Activated CD4-positive, alpha-beta T cell treated with anti-CD3 and anti-CD28 coated beads, Interleukin-2, amount 50 U/mL, for 16 hours (primary cell): ENCODE measurements at places on chromosomes 13 and 19.
A peak's percentile ranks its signal among the peaks of the same experiment; 100 is the strongest.

DNA sequence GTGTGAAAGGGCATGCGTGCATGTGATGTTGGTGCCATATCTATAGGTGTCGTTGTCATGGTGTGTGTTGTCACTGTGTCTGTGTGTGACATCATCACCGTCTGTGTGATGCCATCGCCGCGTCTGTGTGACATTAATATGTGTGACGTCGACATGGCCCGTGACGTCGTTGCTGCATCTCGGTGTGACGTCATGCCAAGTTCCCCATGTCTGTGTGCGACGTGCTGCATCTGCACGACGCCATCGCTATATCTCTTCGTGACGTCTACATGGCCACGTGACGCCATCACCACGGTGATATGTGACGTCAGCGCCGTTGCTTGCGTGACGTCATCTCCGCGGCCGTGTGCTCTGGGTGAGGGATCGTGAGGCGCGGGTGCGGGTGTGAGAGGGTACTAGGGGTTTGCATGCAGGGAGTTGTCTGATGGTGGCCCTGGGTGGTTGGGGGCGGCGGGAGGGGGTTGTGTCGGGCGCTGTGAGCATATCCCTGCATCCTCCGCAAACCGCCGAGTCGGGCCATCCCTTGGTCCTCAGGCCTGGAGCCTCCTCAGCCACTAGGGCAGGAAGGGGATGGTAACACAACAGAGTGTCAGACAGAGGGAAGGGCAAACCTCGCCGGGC, 14.6 kb downstream of the GTPBP3 start:
- no peak for DNase-seq

DNA sequence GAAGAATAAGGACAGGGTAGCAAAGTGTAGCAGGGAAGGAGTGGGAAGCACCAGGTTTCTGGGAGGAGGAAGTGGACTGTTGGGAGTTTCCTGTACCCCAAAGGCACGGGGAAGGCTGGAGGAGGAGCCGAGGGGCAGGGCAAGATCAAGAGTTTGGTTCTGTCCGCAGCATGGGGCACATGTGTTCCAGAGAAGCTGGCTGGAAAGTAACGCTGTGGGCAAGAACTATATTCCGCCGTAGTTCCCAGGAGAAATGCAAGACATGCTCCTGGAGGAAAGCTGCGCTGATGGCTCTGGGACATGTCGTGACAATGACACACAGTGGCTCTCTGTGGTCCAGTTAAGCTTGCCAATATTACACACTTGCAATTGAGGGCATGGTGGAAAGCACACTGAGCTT, 51.7 kb upstream of the KPNA3 start:
- no peak for DNase-seq

- no peak for DNase-seq
Measured at GRCh38 chr13:110037925-110038573, 251.7 kb upstream of the IRS2 start.

DNA sequence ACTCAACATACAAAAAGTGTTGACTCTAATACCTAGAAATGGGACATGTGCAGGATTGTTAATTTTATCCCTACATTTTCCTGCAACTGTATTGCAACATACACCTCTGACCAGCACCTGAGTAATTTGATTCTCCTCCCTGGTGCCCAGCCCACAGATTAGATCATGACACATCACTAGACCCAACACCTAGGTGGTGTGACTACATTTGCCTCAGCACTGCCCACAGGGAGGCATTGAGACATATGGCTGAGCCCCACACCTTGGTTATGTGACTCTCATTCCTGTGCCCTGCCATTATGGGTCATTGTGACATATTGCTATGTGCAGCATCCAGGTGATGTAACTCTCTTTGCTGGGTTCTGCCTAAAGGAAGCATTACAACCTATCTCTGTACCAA, 13.2 kb upstream of the ZNF254 start:
- no peak for DNase-seq

DNA sequence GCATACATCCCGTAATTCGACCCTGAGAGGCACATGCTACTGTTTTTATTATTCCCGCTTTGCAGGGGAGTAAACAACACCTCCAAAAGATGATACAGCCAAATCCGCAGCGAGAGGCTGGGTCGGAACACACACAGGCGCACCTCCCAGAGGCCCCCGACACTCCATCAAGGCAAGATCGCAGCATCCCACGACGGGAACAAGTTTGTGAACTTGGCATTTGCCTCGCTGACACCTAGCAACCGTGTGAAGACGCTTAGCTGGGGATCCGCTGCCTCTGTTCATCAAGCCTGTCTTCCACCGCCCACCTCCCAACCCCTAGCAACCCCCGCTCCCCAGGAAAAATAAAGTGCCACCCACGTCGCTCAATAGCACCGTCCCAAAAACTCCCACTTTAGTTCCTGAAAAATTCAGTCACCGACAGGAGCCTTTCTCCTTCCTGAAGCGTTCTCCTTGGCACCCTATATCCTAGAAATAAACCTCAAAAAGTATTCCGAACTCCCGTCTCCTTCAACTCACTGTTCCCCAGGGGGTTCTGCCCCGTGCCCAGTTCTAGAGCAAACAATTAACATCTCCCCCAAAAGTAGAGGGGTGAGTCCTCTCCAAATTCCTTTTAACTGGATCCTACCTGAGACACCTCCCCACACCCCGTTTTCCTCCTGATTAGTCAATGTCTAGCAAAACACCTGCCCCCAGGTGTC, 1.7 kb downstream of the GNG7 start:
- no peak for DNase-seq

- no peak for DNase-seq
Measured at GRCh38 chr13:29917650-29918049, 67.2 kb upstream of the UBL3 start.

DNA sequence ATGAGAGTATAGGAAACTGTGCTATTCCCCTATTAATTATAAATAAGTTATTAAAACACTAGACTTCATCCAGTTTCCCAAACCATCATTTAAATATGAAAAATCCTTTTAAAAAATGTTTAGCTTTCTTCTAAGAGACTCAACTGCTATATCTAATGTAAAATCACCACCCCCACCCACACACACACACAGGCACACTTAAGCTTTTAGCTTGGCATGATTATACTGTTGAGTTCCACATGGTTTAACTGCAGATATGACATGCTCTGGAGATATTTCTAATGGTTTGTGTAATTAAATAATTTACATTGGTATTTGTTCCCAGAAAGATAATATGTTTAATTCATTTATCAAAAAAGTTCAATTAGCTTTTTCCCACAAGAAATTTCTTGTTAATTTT, 1700.1 kb upstream of the SLC10A2 start:
- DNase-seq, result no peak

DNA sequence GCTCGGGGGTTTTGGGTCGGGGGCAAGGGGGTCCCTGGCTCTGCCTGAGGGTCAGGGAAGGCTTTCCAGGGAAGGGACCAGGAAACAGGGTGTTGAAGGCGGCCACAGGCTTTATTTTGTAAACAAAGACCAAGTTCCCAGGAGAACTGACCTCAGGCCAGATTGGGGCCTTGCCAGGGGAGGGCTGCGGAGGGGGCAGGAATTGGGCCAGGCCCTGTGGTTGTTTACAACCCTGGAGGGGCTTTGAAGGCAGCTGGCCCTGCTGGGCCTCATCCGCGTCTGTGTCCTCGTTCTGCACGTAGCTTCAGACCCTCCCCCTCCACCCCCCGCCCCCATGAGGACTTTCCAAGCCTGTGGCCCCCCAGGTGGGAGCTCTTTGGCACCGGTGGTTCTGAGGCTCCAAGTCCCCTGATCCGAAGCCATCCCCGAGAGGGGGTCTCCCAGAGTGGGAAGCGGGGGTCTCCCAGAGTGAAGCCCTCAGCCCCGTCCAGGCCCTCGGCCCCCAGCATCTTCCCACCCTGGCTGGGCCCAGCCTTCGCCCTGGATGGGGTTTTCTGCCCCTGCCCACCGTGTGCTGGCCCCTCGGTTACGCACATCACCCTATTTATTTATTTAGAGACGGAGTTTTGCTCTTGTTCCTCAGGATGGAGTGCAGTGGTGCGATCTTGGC, 13.5 kb upstream of the BSG start:
- DNase-seq, result no peak

DNA sequence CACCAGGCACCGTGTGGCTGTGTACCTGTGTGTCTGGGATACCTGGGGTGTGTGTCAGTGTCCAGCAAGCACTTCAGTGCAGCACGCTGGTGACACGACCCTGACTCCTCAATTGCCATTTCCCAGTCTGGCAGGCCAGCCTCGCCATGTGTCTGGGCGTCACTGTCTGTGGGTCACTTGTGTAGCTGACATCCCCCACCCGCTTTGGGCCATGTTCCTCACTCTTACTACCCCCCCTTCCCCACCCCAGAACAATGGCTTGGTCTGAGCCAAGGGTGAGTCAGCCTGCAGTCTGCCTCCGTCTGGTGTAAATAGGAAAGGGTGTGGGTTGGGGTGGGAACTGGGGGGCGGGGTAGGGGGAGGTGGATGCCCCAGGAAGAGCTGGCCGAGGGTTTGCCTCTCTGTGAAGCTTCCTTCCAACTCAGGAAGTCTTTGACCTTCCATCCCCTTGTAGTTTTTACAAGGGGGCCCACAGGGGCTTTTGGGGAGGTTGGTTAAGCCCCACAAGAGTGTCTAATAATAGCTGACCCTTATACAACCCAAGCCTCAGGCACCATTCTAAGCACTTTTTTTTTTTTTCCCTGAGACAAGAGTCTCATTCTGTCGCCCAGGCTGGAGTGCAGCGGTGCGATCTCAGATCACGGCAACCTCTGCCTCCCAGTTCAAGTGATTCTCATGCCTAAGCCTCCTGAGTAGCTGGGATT, 17.6 kb downstream of the NOVA2 start:
- DNase-seq, result no peak

DNA sequence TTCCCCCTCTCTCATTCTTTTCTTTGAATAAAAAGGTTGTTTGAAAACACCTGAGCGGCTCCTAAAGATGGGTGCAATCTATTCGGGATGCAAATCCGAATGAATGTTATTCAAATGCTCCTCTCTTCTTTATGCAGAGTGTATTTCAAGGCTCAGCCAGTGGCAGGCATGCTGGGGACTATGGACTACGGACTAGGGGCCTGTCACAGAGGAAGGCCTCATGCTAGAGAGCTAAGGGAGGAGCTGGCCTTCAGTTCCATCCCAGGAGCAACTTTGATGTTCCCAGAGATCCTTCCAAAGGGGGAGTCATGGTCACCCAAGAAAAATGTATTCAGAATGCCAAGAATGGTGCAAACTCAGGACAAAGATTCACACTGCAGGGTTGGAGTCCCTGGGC, 9.3 kb downstream of the ALOX5AP start:
- no peak for DNase-seq

GRCh38 chr13:104740641-104741222, 1674.5 kb upstream of the SLC10A2 start:
- no peak for DNase-seq

- DNase-seq, result peak; percentile 34
Measured at GRCh38 chr19:39448271-39448670, 2.9 kb downstream of the SUPT5H start.

DNA sequence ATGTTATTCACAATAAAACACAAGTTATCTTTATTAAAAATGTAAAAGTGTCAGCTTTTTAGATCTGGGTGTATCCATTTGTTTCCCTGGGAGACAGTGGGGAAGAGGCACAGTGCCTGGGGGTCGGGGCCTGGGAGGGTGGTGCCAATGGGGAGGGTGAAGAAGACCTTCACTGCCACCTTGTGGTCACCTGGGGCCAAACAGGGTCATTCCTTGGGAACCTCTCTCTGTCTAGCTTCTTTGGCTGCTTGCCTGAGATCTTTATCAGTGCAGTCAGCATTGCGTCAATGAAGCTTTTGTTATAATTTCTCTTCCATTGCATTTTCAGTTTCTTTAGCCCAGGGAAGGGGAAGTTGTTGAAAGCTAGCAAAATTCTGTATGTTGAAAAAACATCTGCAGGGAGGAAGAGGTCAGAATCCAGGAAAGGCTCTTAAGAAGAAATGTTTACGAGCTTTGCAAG, 39.1 kb downstream of the PCDH8 start:
- peak; percentile 57 for DNase-seq

DNA sequence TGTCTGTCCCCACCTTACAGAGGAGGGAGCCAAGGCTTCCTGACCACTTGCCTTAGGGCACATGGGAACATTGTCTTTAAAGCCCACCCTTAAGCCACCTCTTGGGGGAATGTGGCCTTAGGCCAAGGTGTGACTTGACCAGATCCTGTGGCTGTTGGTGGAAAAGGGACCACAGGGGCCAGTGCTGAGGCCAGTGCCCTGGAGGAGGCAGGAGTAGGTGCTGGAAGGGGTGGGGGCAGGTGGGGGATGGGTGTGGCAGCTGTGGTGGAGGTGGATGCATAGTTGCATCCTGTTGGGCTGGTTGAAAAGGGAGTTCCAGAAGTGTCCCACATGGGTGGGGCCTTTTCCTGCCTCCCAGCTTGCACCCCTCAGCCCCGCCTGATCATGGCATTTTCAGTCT, 44.8 kb downstream of the DNM2 start:
- DNase-seq, result peak; percentile 29

DNA sequence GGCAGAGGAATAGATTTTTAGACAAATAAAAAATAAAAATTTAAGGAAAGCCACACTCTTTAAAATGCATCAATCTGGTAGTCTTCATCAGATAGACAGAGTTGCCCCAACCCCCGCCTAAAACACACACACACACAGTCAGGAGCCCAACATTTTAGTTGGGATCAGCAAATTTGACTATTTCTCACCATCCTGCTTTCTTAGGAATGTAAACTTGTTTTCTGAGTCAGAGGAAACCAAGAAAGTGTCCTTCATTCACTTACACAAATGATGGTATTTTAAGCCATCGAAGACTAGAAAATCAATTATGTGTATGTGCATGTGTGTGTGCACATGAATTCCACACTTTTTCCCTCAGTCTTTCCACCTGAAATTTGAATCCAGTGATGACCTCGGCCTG, 1657.5 kb downstream of the SLITRK1 start:
- no peak for DNase-seq

- no peak for DNase-seq
Measured at GRCh38 chr13:39107561-39107960, 69.3 kb downstream of the NHLRC3 start.

GRCh38 chr19:42149447-42150202, 17.4 kb upstream of the POU2F2 start:
- no peak for DNase-seq

GRCh38 chr13:60619461-60619860, 222.4 kb downstream of the TDRD3 start:
- DNase-seq, result no peak

GRCh38 chr19:47321630-47322029, 10.3 kb upstream of the C5AR2 start:
- no peak for DNase-seq
